ENCODE measurements at places on chromosomes 16 and 17.

DNA sequence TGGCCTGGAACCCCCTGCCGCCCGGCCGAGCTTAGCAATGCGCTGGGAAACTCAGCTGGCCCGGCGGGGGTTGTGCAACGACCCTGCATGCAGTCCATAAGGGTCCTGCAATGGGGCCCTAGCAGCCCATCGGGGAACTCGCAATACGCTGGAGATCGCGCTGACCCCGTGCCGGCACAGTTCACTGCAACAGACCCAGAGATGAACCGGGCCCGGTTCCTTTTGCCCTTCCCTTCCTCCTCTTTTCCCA is 375 bp downstream of the SLC25A11 start:
- no peak for DNase-seq

- peak; percentile 79 for DNase-seq
Measured at GRCh38 chr17:836151-836550, 54.0 kb downstream of the MRM3 start.

DNA sequence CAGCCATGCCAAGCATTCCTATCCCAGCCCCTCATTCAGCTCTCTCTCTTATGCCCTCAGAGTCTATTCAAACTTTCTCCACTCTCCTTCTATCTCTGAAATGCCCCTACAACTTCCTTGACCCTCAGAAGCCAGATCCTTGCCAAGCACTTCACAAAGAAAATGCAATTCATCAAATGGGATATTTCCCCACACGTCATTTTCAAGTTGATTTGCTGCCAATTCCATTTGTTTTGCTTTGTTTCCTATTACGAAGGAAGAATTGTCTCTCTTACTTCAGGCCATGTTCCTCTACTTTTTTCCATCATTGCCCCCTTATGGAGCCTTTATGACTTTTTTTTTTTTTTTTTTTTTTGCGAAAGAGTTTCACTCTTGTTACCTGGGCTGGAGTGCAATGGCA is 9.2 kb upstream of the ALOX12 start:
- DNase-seq: no peak

DNA sequence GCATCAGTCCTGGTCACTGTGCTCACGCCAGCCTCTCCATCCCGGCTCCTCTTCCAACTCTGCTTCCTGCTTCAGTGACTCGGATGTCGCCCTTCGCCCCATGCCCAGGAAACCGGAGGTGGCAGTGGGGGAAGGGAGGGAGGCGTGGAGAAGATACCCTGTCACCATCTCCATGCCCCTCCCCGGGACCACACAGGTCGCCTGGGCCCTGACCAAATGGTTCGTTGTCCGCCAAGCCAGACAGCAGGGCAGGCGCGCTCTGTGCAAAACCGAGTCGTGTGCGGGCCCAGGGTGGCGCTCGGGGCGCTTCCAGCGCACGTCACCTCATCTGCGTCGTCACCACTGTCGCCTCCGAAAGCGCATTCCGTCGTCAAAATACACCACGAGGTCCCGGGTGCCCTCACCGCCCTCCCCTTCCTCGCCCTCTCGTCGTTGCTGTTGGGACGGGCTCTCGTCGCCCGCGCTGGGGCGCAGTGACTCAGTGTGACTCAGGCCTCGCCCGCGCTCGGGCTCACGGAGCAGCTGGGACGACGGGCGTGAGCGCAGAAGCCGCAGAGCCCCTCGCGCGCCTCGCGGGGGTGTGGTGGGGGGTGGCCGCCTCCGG is 39.2 kb downstream of the ZNF778 start:
- DNase-seq: peak; percentile 32

- no peak for DNase-seq
Measured at GRCh38 chr17:63420868-63421680, 25.0 kb downstream of the CYB561 start.

DNA sequence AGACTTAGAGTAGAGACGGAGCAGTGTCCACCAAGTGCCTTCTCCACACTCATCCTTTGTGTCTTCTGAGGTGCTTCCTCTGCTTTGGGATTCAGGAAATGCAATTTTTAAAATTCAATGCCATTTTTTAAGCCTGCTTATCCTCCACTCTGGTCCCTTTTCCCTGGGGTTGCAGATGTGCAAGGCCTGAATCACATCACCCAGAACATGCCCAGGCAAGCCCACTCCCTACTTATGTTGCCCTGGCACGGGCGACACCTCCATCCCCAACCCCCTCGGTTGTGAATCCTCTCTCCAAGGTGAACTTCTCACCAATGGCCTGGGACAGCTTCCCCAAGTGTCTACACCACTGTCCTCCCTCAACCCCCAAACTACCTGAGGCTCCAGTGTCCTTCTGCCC is 116.2 kb downstream of the C17orf67 start:
- DNase-seq: peak; percentile 3

GRCh38 chr17:81920612-81921536 is 2.9 kb upstream of the SIRT7 start:
- no peak for DNase-seq

DNA sequence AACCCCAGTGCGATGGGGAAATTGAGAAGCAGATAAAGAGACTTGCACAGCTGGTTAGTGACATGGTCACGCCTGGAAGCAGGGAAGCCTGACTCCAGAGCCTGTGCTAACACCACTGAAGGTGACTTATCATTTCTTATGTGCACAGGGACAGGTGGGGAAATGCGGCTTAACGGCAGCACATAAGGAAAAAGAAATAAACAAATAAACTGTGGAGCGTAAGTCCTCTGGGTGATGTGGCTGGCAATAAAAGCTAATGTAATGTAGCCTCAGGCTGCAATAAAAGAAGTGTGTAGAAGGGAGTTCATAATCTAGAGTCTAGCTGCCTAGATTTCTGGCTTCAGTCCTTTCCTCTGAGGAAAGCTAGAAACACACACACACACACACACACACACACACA is 10.6 kb downstream of the CDH11 start:
- DNase-seq: no peak

DNA sequence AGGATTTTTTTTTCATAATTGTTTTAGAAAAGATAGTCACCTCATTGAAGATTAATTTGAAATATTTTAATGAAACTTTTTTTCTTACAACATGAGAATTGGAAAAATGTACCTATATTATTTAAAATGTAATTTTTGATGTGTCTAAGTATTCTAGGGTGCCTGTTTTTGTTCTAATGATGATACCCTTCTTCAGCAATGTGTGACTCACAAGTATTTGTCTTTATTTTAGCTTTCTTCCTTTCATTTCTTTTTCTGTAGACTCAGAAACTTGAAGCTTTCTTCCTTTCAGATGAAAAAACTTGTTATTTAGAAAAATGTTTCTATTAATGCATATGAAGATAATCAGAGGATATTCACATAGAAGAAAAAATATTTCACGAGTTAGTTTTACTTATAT is 231.8 kb downstream of the BCAS3 start:
- no peak for DNase-seq

DNA sequence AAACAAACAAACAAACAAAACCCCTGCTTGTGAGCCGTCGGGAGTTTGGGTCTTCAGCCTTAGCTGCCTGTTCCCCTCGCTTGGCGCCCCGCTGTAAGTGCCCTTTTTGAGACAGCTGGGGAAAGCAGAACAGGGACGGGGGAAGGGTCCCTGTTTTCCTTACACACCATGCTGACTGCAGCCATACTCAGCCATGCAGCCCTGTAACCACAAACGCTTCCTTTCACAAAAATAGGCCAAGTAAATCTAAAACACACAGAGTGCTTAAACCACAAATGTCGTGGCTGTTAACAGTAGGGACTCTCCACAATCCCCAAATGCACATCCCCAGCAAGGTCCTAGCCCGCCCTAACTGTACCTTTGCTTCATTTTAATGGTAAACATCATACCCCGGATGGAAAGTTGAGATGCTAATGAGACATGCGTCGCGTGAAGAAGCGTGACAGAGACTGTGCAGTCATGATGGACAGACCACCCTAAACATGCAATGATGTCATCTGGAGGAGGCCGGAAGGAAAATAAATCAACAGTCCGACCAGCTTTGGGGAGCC is 129.9 kb downstream of the MGAT5B start:
- peak; percentile 26 for DNase-seq
